Hepatocyte (in vitro differentiated cells): ENCODE measurements at places on chromosomes 2 and 18.

DNA sequence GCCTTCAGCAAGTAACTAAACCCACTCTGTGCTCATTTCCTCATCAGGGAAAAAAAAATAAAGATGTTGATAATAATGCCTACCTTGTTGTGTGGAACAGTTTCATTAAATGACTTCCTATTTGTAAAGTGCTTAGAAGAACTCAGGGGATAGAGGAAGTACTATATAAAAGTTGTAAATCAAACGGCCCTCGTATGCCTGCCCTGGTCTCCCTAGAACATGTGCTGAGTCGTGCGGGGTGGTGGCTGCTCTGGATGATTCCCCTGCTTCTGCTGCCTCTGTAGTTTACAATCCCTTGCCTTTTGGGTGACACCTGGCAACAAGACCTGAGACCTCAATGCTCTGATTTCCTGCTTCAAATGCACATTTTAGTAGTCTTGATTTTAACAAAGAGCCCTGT is 170.0 kb downstream of the CERS6 start:
- no peak for DNase-seq

GRCh38 chr2:15223887-15224286 is 337.2 kb downstream of the NBAS start:
- DNase-seq: no peak

DNA sequence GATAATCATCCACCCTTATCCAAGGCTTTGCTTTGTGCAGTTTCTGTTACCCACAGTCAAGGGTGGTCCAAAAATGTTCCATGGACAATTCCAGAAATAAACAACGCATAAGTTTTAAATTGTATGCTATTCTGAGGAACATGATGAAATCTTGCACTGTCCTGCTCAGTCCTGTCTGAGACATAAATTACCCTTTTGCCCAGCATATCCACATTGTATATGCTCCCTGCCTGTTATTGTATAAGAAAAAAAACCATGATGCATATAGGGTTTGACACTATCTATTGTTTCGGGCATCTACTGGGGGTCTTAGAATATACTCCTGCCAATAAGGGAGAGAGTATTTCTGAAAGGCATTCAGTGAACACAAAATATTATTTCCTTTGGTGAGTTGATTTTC is 24.0 kb downstream of the LRRTM1 start:
- no peak for DNase-seq

- DNase-seq: no peak
Observed at GRCh38 chr2:170550501-170550900, 164.6 kb upstream of the SP5 start.

- peak; percentile 2 for DNase-seq
Observed at GRCh38 chr2:238952261-238952919, 104.5 kb downstream of the TWIST2 start.

- DNase-seq: no peak
Observed at GRCh38 chr18:21134895-21135294, 23.3 kb upstream of the ROCK1 start.

DNA sequence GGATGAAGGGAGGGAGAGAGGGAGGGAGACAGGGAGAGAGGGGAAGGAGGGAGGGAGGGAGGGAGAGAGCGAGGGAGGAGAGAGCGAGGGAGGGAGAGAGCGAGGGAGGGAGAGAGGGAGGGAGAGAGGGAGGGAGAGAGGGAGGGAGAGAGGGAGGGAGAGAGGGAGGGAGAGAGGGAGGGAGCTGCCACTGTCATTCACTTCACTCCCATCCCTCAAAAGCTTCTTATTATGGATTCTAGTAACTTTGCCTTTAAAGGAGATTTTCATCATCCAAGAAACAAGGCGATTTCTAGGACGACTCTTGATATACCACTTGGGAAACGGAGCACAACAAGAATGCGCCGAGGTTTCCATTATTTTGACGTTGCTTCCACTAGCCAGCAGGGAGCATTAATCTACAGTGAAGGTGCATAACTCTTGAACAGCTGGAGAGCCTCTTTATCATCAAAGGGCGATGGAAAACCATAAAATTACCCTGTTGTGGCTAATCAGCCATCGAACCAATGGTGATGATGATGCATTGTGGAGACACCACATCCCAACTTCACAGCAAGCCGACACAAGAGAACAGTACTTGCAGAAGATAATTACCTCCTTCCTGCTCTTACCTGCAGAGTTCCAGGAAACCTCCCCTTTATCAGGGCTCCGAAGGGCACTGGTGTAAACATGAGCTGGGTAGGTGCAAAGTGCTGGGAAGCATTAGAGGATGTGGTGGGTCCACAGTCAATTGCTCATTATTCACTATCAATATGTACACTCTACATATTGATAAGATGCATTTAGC is 130.5 kb downstream of the EIPR1 start:
- peak; percentile 4 for DNase-seq

- no peak for DNase-seq
Observed at GRCh38 chr2:239122421-239123110, 274.7 kb downstream of the TWIST2 start.

DNA sequence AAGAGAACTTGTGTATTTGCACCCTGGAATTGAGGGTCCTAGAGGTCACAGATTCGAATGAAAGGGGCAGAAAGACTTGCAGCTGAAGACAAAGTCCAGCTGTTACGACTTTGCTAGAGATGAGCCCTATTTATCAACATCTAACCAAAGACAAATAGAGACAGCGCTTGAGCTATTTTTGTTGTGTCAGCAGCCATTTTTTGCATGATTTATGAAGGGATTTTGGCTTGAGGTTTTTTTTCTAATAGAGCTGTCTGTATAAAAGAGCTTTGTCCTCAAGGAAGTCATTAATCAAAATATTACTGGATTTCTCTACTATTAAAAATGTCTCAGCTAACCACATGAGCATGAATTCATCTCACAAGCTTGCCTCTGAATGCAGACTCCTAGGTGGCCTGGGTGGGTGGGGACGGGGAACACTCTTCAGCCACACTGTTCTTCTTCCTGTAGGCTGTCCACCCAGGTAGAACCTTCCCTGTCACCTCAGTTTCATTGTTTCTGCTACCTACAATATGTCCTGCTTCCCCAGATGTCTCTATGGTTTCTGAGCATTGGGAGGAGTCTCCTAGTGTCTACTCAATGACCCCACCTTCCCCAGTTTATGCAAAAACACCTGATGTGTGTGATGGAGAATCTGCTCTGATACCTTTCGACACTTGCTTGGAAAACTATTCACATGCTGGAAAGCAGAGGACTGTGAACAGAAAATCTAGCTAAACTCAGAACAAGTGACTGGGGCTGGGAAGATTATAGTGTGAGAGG is 7.2 kb upstream of the CD226 start:
- no peak for DNase-seq

GRCh38 chr18:48811401-48811800 is 139.4 kb downstream of the SMAD7 start:
- no peak for DNase-seq

GRCh38 chr2:110115291-110116032 is at the start of gene MALL:
TSS of gene MALL (minus strand) at chr2:110115822. CDS start at chr2:110115792, 30 bp downstream.
- DNase-seq: peak; percentile 78
